ENCODE measurements at places on chromosomes 1 and 21.
A peak's percentile ranks its signal among the peaks of the same experiment; 100 is the strongest.

DNA sequence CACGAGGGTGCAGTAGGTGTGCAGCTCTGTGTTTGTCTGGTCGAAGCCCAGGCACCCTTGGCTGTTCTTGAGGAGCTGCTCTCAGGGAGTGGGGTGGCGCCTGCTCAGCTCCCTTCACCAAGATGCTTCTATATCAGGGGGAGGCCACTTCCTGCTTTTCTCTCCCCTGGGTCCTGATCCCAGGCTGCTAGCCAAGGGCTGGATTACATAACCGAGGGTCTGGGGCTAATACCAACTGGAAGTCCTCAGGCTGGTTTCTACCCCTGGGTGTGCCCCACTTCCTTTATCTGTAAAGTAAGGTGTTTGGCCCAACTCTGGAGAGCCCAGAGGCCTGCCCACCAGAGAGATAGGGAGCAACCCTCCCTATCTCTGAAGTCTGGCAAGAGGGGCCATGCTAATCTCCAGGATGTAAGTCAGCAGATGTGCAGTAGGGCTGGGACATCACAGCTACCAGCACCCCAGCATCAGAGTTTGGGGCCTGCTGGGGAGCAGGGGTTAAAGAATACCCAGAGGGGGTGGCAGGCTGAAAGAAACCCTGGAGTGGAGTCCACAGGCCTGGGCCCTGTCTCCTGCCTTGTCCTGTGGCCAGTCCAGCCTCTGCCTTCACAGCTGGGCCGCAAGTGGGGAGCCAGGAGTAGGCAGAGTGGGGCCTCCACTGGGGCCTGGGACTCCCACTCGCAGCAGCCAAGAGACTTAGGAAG lies 2.1 kb downstream of the SELENBP1 start:
- DNase-seq, result peak; percentile 99

GRCh38 chr1:204409123-204409522 lies 2.5 kb downstream of the PPP1R15B start:
- DNase-seq, result no peak

DNA sequence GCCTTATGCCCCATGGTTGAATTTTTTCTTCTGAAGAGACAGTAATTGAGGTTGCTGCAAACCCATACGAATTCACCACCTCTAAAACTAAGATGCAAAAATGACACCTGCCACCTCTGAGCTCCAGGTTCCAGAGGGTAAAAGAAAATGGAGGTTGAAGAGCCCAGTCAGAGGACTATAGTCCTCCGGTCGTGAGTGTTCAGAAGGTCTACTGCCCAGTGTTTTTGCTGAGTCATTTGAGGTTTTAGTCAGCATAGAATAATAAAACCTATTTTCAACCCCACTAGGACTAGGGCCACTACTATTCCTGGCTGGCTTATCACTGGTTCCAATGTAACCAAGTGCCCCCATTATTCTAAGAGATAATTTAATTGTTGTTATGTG lies 12.9 kb upstream of the SLAMF7 start:
- DNase-seq, result no peak

DNA sequence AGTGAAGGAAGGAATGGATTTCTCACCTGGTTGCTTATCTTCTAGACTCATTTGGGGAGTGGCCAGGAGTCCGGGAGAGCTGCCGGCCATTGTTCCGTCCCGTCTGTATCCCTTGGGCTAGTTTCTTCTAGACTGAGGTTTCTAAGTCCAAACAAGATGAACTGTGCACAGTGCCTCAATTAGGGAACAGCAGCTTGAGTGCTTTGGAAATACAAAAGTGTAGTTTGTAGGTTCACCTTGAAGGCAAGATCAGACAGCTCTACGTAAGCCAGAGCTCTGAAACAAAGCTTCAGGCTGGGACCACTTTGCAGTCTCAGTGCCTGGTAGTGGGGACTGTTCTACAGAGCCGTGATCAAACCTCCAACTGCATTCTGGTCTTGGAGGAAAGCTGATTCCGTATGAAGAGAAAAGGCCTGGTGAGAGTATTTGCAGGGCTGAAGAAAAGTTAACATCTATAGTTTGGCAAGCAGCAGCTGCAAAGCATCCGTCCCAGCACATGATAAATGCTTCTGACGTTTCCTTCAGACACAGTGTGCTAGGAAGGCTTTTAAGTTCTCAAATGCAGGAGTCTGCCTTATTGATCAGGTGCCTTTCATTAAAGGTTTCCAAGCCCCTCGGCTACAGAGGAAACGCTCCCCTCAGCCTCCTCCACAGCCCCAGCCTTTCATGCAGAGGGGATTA lies 432.8 kb downstream of the KIF26B start:
- DNase-seq, result peak; percentile 41

DNA sequence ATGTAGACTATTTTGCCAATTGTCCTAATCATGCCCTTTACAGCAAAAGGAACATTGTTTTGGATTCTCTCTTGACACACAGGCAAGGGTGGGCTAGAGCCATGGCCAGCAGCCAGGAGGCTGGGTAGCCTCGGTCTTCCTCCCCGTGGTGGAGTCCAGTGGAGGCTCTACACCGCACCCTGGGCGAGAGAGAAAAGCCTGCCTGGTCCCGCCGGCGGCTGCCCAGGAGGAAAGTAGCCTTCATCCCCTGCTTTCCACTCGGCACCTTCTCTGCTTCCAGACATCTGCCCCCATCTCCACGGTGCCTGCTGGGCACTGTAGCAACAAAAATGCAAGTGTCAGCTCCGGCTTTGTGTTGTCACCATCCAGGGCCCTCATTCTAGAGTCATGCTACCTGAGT lies 21.6 kb downstream of the PROK1 start:
- no peak for DNase-seq

DNA sequence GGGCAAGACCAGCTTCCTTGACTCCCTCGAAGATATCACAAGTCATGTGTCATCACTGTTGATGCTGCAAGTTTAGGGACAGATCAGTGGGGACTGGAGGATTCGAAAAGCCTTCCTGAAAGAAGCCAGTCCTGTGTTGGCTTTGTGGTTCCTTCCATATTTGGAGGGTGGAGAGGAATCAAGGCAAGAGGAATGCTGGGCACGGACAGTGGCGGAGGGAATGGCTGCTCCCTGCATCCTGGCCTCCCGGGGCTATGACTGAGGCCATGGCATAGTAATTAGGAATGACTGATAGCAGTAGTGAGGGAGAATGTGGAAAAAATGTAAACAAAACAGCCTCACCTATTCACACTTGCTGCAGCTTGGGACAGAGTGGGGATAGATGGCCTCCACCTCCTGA lies 36.4 kb downstream of the VANGL1 start:
- no peak for DNase-seq

DNA sequence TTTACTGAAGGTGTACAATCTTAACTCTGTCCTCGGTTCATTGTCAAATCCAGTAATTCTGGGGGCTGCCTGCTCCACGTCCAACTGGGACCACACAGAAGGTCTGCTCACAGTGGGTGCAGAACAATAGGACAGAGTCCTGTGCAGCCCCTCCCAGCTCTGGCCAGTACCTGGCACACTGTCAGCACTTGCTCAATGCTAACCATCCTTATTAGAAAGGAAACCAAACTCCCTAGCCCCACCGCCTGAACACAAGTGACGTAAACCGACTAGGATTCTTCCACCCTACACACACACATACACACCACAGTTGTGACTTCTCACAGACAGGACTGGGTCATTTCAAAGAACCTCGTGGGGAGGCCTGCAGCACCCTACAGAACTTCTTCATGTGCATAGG lies 5.2 kb downstream of the BCAR3 start:
- DNase-seq, result no peak

DNA sequence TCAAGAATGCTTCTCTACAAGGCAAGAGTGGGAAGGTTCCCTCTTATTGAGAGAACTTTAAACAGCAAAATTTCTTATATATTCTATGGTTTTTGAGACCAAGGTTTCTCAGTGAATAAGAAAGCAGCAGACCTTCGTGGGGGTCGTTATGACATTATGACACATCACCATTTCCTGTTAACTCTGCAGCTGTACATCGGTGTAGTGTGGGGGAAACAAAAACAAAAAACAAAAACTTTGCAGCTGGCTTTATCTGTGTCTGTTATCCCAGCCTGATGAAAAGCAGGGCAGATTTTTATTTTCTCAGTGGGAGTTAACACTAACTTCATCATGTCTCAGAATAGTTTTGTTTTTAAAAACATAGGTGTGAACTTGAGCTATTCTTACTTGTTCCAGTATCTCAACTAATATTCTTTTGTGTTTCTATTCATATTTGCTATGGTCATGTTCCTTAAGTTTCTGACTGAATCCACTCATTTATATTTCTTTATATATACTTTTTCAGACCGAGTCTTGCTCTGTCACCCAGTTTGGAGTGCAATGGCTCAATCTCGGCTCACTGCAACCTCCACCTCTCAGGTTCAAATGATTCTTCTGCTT lies 2.1 kb downstream of the SDE2 start:
- no peak for DNase-seq

DNA sequence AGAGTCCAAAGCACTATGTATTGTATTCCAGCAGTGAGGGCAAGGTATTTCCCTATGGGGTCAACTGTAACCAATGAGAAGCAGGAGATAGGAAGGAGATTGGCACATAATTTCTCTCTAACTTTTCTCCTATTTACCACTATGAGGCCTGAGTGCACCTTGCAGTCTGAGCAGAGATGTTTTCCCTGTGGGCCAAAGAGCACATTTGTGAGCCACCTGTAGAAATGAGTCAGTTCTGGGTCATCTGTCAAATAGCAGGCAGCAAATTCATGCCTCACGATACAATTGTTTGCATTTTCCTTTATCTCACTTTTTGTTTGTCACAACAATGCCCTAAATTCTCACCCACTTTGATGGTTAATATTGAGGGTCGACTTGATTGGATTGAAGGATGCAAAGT lies 547.2 kb upstream of the NCAM2 start:
- no peak for DNase-seq

- DNase-seq, result peak; percentile 68
Observed at GRCh38 chr1:55071477-55071876, 32.1 kb downstream of the PCSK9 start.

DNA sequence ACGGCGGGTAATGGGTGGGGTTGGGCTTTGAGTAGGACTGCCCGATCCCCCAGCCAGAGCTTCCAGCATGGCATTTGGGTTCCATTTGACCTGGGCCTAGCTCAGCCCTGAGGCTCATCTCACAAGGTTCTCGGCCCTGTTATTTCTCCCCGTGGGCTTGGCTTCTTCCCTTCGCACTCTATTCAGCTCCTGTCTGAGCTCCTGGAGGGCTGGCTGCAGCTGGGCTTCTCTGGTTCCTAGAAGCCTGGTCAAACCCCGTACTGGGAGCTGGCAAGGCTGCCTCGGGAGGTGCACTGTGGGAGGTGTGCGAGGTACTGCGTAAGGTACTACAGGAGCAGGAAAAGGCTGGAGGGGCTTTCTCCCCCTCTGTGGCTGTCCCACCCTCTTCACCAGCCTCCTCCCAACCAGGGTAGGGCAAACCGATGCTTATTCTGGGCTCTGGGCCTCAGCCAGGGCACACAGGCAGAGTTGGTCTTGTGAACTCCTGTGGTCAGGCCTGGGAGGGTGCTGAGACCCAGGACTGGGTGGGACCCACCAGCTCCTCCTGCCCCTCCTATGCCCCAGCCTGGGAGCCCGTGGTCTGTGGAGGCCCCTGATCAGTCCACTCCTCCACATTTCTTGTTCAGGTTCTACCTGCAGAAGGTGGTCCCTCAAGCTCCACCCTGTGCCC lies 814 bp downstream of the A3GALT2 start:
- DNase-seq, result no peak

GRCh38 chr1:193438312-193438711 lies 251.9 kb upstream of the B3GALT2 start:
- no peak for DNase-seq

DNA sequence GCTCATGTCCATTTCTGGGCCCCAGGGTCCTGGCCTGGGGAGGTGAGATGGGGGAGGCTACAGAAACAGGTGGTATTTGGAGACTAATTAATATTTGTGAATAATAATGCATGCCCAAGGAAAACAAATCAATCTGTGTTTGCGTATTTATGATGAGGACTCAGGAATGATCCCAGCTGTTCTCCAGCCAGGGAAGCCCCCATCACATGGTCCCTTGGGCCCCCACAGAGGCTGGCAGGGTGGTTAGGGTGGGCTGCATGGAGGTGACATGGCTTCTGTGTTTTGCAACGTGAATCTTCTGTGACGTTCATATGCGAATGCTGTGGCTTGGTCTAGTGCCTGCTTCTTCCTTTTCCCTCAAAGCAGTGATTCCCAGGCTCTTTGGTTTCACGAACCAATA lies 10.5 kb downstream of the PTPRF start:
- DNase-seq, result no peak

DNA sequence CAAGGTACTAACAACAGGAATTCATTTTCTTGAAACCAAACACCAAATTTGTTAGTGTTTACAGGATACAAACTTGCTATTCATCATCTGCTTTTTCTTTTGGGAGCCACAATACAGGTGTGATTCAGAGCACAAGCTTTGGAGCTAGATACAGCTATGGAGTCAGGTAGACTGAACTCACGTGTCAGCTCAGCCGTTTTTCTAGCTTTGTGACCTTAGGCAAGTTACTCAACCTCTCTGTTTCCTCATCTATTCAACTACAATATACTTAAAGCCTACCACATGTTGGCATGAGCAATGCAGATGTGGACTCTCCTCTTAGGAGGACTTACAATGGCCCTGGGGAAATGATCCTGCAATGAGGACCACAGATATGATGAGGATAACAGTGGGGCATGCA lies 6.3 kb downstream of the HTR1D start:
- DNase-seq, result no peak

GRCh38 chr1:172607145-172607544 lies 51.8 kb upstream of the FASLG start:
- DNase-seq, result no peak

DNA sequence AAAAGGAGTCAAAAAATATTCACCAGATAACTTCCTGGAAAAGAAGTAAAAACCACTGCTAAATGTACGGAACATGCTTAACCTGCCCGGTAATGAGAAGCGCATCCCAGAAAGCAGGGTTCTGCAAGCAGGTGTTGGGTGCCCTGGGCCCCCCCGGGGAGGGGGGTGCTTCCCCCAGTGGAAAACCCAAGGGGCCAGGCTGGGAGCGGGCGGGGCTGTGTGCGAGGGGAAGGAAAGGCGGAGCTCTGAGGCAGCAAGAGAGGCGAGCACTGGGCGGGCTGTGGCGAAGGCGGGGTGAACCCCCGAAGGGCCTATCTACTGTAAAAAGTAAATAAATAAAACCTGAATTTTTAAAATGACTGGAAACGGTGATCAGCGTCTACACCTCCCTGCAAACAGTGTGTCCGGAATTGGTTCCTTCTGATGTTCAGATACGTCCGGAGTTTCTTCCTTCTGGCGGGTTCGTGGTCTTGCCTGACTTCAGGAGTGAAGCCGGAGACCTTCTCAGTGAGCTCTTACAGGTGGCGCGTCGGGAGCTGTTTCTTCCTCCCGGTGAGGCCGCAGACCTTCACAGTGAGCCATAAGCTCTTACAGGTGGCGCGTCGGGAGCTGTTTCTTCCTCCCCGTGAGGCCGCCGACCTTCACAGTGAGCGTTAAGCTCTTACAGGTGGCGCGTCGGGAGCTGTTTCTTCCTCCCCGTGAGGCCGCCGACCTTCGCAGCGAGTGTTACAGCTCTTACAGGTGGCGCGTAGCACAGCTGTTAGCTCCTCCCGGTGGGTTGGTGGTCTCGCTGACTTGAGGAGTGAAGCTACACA lies 13.4 kb downstream of the FTCD start:
- no peak for DNase-seq
